ENCODE measurements at places on chromosomes 4 and X. TPM values are rescaled to one million over a fixed set of nuclear protein-coding genes. Genes with fewer than 3 reads are reported as not detected.

Gene BEX2
- 19.2 TPM for total RNA-seq

- peak; percentile 56 for DNase-seq
Measured at GRCh38 chrX:153934762-153935325, at the start of gene NAA10. TSS of gene NAA10 (minus strand) at chrX:153935037. CDS start at chrX:153934904, 133 bp downstream.

- no peak for DNase-seq
Measured at GRCh38 chr4:140117947-140118346, 36.0 kb downstream of the MAML3 start.

Gene RPA4
- not detected for total RNA-seq

GRCh38 chr4:15890246-15890829, 48.2 kb downstream of the FGFBP1 start:
- no peak for DNase-seq

GRCh38 chrX:40391662-40392061, 189.1 kb upstream of the ATP6AP2 start:
- no peak for DNase-seq

- DNase-seq: no peak
Measured at GRCh38 chrX:129622757-129623301, 31.9 kb downstream of the APLN start.

DNA sequence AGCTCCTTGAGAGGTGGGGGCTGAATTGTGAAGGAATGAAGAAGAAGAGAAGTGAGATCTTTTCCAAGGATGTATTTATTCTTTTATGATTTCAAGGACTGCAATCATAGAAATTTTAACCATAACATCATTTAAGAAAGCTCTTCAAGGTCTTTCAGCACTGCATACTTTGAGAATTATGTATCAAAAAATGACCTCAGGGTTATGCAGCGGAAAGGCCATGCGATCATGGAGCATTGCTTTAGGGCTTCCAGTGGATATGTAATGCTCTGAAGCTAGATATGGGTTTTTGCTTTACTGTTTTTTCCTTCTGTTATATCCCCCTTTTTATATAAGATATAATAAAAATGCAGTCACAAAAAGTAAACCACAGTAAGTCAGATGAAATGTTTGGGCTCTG, 38.7 kb downstream of the SGMS2 start:
- no peak for DNase-seq
